Temporal lobe (tissue), 4 donors: ENCODE measurements at places on chromosomes 5 and 9. TPM values are rescaled to one million over a fixed set of nuclear protein-coding genes. Genes with fewer than 3 reads are reported as not detected.

Gene PAPPA
- under 0.01 TPM for total RNA-seq

Gene NEURL1B
- total RNA-seq = 18.2 TPM

Gene SLC36A2
- total RNA-seq = not detected

Gene PCDHB7
- total RNA-seq = 8.9 TPM

Gene PGM5
- total RNA-seq = 3.4 TPM

Gene LECT2
- not detected for total RNA-seq

Gene MOB3B
- 7.6 TPM for total RNA-seq

Gene CCDC152
- total RNA-seq = 6.1 TPM

Gene GABBR2
- total RNA-seq = 47.2 TPM

Gene ZNF366
- 1.5 TPM for total RNA-seq

Gene LCP2
- total RNA-seq = 0.98 TPM

Gene EPB41L4A
- 15.0 TPM for total RNA-seq

Gene LAMC3
- total RNA-seq = 2.7 TPM

Gene IRGM
- not detected for total RNA-seq
